D721Med (cell line): ENCODE measurements at places on chromosomes 16 and 17.

GRCh38 chr17:72774236-72774635 lies 318.3 kb downstream of the SLC39A11 start:
- no peak for DNase-seq

- no peak for DNase-seq
Observed at GRCh38 chr17:56358651-56359050, 205.4 kb downstream of the ANKFN1 start.

- DNase-seq, result no peak
Observed at GRCh38 chr17:17398943-17399926, 77.6 kb upstream of the MED9 start.

DNA sequence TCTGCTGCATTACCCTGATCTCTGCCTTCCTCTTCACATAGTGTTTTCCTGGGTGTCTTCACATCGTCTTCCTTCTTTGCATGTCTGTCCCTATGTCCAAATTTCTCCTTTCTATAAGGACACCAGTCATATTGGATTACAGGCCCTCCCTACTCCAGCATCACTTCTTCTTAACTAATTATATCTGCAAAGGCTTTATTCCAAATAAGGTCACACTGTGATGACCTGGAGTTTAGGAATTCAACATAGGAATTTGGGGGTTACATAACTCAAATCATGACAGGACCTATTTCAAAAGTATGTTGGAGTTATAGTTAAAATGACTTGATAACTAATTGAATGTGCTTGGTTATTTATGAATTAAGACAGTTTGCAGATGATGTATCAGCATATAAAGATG lies 490.5 kb upstream of the ERCC4 start:
- DNase-seq, result no peak

DNA sequence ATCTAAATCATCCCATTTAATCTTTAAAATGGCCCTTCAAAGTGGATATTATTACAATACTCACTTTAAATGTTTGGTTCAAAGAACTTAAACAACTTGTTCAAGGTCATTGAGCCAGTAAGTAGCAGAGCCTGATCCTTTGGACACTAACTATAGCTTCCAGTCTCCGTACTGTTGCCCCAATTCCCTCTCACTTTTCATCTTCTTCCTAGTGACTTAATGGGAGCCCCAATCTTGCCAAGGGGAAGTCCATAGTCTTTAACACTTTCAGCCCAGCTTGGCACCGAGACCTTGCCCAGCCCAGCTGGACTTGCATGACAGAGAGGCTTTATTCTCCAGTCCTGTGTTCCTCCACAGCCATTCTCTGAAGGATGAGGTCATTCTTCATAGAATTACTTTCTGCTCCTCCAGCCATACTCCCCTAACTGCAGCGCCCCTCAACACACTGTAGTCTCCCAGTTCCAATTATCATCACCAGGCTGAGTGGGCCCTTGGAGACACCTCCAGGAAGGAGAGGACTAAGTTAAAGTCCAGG lies 49.2 kb upstream of the NLK start:
- DNase-seq, result no peak

- no peak for DNase-seq
Observed at GRCh38 chr17:45997624-45998023, 1.4 kb upstream of the STH start.

DNA sequence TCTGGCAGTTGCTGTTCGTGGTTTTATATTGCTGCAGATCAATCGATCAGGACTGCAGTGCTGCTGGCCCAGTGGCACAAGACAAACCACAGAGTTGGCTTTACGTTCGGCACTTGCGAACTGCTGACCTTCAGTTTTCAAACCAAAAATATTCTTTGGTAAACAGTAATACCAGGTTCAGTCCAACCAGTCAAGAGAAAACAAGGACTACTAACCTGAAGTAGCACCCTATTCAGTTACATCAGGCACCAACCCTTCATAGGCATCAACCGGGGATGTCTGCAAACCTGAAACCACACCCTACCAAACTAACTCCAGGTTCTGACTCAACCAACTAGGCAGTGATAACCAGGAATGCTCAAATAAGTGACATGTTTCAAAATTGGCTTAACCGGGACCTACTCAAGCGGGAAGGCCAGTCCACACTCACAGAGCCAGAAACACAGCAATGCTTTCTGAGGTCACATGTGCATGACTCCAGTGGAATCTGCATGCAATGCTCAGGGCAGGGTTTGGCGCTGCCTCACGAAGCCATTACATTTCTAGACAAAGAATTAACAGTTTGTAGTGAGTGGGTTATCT lies 91.1 kb downstream of the SMG6 start:
- no peak for DNase-seq

- DNase-seq, result no peak
Observed at GRCh38 chr17:76131051-76131691, 9.9 kb downstream of the FOXJ1 start.

- DNase-seq, result no peak
Observed at GRCh38 chr16:66651474-66651765, 45.1 kb downstream of the CMTM4 start.
